ENCODE measurements at places on chromosomes 7 and 10.

DNA sequence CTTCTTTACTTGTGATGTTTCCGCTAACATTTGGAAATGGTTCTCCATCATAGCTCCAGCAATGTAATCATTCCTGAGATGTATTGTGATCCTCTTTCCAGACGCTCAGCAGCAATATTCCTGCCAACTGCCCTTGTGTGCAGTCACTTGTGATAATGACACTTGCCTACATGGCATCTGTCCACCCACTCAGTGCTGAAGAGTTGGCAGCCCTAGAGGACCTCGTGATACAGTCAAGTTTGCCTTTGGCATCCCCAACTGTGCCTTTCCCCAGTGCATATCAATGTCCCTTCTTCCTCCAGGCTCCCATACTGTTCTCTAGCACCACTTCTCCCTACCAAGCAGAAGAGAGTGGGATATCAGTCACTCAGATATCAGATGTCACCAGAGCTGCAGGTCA is 64.9 kb downstream of the MYOF start:
- no peak for DNase-seq

- DNase-seq: no peak
Measured at GRCh38 chr7:149720372-149721083, 52.9 kb downstream of the ZNF467 start.

GRCh38 chr10:90125456-90126255 is 424.3 kb downstream of the KIF20B start:
- no peak for DNase-seq

DNA sequence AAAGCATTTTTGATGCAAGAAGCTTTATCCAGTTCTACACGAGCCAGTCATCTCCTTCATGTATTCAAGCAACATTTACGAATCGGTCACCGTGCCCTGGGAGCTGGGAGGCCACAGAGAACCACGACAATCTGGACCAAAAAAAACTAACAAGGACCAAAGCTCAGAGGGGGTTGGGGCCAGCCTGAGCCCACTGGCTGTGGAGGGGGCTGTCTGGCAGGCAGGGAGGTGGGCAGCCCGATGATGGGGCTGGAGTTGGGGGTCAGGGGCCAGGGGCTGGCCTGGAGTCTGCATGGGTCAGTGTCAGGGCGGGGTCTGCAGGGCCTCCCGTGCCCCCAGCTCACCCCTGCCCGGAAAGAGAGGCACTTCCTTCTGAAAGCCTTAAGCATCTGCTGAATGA is 12.5 kb upstream of the GRIFIN start:
- DNase-seq: no peak

- DNase-seq: no peak
Measured at GRCh38 chr7:22356701-22357310, at the start of gene RAPGEF5. RAPGEF5 (minus strand) TSS chr7:22357154; CDS start chr7:22357060, 94 bp downstream.

DNA sequence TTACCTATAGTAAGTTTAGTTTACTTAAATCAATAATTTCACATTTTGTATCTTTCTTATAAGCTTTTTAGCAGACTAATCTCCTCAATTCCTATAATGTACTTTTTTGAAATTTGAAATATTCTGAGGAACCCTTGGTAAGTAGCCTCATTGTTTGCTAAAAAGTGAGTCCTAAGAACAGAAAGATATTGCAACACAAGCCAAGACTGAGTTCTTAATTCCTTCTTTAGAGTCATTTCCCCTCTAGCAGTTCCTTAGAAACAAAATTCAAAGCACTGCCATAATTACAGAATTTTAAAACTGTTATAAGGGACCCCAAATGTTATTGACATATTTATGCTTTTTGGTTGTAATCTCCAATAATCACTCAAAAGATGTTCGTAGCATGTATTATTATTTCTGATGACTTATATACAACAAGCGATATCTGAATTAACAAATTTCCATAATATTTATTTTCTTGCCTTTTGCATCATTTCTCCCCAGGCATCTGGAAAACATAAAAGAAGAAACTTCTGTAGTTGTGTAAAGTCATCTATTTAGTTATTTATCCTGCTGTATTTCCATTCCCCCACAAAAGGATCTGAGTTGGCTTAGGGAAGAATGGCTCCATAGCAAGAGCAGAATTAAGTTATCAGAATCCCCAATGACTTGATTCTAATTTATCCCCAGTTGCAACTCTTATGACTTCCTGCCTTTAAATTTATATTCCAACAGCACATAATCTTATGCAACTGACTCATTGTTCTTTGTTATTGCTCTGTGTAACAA is 67.8 kb downstream of the TMEM26 start:
- no peak for DNase-seq

- no peak for DNase-seq
Measured at GRCh38 chr10:118249714-118250113, 92.4 kb downstream of the FAM204A start.

- DNase-seq: no peak
Measured at GRCh38 chr10:70241081-70241480, 7.9 kb upstream of the PPA1 start.

- no peak for DNase-seq
Measured at GRCh38 chr7:30159698-30160143, 24.9 kb downstream of the MTURN start.

GRCh38 chr7:104161244-104161643 is 46.6 kb downstream of the ORC5 start:
- no peak for DNase-seq

- no peak for DNase-seq
Measured at GRCh38 chr7:27189997-27190748, 5.1 kb upstream of the HOXA11 start.

GRCh38 chr7:120060281-120060680 is 212.7 kb upstream of the KCND2 start:
- DNase-seq: peak; percentile 39

GRCh38 chr10:118518095-118518494 is 77.4 kb downstream of the PRLHR start:
- DNase-seq: no peak

GRCh38 chr7:76063525-76063924 is 15.6 kb downstream of the MDH2 start:
- DNase-seq: no peak

DNA sequence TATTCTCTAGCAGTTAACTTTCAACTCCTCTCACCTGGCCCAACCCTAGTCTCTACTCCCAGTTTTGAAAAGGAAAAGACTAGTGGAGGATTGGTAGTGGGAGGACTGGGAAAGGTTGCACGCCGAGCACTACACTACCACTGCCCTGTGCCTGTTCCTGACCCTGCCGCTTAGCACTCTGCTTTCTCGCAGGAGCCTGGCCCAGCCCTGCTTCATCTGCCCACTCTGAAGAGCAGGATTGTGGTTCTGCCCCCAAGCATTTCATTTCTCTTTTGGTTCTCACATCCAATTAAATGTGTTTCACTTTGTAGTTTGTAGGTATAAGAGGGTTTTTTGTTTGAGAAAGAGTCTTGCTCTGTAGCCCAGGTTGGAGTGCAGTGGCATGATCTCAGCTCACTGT is 31.5 kb upstream of the RBM20 start:
- DNase-seq: no peak

- no peak for DNase-seq
Measured at GRCh38 chr7:112082306-112082705, 123.9 kb downstream of the DOCK4 start.

DNA sequence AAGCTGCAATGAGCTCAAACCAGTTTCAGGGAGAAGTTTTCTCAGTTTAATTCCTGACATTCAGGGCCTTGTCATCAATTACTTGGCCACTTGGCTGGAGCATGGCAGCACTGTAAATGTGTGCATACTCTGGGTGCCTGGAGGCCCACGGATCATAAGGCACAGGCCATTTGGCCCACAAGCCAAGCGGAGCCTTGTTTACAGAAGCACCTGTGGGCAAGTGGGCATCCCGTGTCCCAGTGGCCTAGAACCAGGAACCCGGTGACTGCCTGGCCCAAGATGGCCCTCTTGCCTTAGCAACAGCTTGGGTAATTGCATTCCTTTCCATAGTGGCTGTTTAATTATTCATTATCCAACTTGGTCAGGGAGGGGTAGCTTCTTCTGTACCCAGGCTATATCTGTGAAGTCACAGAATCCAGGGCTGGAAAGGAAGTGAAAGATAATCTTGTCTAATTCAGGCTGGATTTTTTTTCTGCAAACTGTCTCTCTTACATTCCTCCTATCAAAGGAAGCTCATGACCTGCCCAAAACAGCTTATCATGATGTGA is 426.4 kb upstream of the ZMIZ1 start:
- no peak for DNase-seq

GRCh38 chr10:125103924-125104323 is 56.4 kb downstream of the CTBP2 start:
- no peak for DNase-seq

GRCh38 chr10:5434017-5434753 is 21.8 kb downstream of the NET1 start:
- DNase-seq: peak; percentile 50

GRCh38 chr7:132117181-132117580 is 459.1 kb downstream of the PLXNA4 start:
- no peak for DNase-seq

- no peak for DNase-seq
Measured at GRCh38 chr7:17385612-17386011, 87.2 kb downstream of the AHR start.

- DNase-seq: no peak
Measured at GRCh38 chr10:51168086-51168815, 94.0 kb downstream of the PRKG1 start.

DNA sequence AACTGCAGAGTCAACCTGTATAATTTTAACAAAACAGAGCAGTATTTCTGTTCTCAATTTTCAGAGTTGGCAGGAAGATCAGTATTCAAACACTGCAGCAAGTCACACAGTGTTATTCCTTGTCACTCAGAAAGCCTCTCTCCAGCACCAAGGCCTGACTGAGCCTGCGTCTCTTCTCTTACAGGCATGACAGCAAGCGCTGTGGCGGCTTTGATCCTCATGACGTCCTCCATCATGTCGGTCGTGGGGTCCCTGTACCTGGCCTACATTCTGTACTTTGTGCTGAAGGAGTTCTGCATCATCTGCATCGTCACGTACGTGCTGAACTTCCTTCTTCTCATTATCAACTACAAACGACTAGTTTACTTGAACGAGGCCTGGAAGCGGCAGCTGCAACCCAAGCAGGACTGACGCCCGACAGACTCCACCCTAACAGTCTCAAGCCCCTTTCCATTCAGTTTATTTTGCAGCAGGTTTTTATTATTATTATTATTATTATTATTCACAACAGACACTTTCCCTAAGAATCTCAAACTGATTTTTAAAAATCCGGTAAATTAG is 28.0 kb downstream of the GUSB start:
- DNase-seq: no peak

All from skeletal muscle cell (primary cell).